ENCODE measurements at places on chromosomes 12 and 14.
A peak's percentile ranks its signal among the peaks of the same experiment; 100 is the strongest.

DNA sequence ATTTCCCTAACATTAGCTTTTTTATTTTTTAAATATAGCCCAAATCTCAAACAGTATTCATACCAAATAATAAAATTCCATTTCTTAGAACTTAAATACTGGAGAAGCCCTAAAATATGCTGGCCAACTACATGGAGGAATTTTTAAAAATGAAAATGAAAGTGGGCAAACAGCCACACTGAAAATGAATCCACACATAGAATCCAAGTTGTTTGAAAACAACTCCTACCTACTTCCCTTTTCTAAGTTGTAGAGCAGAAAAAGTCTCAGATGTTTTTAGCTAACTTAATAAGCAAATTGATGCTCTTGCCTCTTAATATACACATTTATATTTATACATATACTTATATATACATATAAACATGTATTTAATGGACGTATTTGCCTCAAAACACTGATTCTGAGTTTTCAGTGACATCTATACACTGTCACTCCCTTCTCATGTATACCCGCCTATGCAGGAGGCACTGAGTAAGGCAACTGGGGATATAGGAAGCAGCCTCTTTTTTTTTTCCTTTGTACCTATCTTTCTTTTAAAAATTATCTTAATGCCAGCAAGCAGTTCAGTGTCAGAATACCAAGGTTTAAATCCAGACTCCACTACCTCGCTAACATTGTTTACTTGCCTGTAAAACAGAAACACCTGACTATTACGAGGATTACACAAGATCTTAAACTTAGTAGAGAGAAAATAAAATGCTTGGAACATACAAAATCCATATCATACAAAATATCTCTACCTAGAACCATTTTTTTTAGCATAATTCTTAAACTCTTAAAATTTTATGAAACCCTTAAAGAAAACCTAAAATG, 13.3 kb downstream of the DICER1 start:
- DNase-seq = no peak

DNA sequence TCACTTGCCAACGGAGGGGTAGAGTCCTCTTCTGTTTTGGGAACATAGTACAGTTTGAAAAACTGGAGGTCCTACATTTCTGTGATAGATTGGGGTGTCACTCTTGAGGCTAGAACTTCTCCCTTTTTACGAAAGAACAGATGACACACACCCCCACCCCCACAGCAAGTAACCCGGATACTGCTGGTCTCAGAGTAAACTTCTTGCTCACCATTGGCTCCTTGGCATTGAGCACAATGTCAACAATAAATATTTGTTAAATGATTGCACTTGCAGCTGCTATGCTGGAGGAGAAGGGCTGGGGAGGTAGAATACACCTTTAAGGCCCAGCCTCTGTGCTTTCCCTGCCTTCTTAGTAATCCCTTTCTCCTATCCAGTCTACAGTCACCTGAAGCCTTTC, 149.8 kb downstream of the TGFB3 start:
- DNase-seq = no peak

GRCh38 chr12:127903146-127903545, 363.8 kb upstream of the TMEM132C start:
- no peak for DNase-seq

- DNase-seq = no peak
Observed at GRCh38 chr12:33988913-33989312, 33.4 kb upstream of the ALG10 start.

- no peak for DNase-seq
Observed at GRCh38 chr14:58547649-58548048, 90.1 kb upstream of the DACT1 start.

- no peak for DNase-seq
Observed at GRCh38 chr12:47035484-47035883, 43.9 kb upstream of the PCED1B start.

- DNase-seq = no peak
Observed at GRCh38 chr14:53915364-53916014, 41.1 kb downstream of the BMP4 start.

DNA sequence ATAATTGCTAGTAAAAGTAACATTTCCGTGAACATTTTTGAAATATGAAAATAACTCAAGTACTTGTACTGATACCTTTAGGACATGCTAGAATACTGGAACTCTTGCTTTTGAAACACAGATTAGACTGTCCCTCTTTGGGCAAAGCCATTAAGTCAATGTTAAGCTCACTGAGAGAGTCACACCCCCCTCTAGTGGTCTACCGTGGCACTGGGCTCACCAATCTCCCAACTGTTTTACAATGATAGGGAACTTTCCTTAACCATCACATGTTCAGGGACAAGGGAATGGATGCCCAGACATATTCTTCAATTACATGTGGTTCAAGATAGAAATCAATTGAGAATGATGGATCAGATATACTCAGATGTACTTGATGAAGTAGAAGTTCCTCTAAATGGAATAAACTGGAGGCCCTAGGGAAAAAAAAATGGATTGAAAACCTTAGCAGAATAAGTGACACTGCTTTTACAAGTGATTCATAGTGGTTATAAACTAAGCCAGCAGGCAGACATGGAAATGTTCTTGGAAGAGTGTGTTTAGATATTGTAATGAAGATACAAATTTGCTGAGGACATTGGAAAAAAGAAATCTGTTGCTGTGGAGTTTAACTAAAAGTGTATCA, 17.8 kb downstream of the NANOG start:
- DNase-seq = peak; percentile 15

DNA sequence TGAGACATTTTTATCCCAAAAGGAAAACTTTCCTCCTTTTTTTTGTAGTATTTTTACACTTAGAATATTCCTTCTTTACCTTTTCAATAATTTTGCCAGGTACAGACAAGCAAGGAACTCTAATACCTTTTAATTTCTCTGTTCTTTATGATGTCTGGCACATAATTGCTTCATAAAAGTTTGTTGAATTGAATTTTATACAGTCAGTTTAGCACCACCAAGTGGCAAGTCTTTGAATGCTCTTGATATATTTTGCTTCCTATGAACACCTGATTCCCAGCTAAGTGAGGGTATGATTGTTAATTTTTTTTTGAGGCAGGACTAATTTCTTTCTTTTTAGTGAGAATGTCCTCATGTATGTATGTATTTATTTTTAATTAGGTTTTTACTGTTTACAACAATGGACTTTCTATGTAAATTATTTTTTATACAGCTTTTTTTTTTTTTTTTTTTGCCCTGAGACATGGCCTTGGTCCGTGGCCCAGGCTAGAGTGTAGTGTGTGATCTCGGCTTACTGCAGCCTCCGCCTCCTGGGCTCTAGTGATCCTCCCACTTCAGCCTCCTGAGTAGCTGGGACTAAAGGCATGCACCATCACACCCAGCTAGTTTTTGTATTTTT, 6.9 kb downstream of the TBC1D15 start:
- DNase-seq = no peak

GRCh38 chr12:98719515-98720504, 74.7 kb downstream of the APAF1 start:
- DNase-seq = no peak

DNA sequence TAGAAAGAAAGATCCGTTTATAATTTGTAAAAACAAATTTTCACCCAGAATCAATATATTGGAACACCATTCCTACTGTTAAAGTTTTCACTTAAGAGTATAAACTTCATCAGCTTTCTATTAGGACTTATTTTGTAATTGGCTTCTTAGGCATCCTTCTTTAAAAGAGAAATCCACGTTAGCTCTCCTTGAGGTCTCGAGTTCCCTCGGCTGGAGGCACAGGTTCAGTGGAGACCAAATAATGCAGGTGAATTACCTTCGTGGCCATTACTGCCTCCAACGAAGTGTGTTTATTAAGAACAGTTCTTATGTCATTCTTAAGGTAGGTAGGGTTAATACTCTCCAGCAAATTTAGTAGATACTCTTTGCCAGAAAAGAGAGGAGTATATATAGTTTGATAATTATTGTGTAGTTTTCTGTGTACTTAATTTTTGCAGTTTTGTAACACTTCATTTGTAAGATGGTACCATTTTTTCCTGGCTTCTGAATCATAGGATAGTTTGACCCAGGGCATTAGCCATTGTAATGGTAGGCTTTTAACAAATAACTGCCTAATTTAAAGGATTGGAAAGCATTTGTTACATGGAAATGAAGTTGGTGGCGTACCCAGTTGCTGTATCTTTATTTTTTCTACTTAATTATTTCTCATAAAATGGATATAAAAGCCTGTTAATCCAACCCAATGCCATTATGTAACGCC, 2.2 kb downstream of the CALM1 start:
- DNase-seq = no peak

DNA sequence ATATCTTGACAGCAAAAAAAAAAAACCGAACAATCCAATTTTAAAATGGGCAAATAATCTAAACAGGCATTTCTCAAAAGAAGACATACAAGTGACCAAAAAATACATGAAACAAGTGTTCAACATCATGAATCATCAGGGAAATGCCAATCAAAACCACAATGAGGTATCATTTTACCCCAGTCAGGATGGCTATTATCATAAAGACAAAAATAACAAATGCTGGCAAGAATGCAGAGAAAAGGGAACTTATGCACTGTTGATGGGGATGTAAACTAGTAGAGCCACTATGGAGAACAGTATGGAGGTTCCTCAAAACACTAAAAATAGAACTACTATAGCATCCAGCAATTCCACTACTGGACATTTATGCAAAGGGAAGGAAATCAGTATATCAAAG, 448.2 kb downstream of the RGS6 start:
- DNase-seq = no peak

- no peak for DNase-seq
Observed at GRCh38 chr12:53983568-53983949, 1.4 kb upstream of the HOXC10 start.

All from activated T-helper 1 cell treated with Interleukin-2 at 50 U/mL for 16 hours (primary cell).